Activated naive CD4-positive, alpha-beta T cell treated with anti-CD3 and anti-CD28 coated beads, Interleukin-2, amount 50 U/mL, for 72 hours (primary cell): ENCODE measurements at places on chromosomes 3 and 15. TPM values are rescaled to one million over a fixed set of nuclear protein-coding genes. Genes with fewer than 3 reads are reported as not detected.

- no peak for DNase-seq
Observed at GRCh38 chr3:187370051-187370450, 1.9 kb downstream of the RTP4 start.

- peak; percentile 93 for DNase-seq
Observed at GRCh38 chr3:42502429-42503250, at the start of gene VIPR1. TSS of gene VIPR1 (plus strand) at chr3:42502643. CDS start at chr3:42502736, 93 bp downstream.

DNA sequence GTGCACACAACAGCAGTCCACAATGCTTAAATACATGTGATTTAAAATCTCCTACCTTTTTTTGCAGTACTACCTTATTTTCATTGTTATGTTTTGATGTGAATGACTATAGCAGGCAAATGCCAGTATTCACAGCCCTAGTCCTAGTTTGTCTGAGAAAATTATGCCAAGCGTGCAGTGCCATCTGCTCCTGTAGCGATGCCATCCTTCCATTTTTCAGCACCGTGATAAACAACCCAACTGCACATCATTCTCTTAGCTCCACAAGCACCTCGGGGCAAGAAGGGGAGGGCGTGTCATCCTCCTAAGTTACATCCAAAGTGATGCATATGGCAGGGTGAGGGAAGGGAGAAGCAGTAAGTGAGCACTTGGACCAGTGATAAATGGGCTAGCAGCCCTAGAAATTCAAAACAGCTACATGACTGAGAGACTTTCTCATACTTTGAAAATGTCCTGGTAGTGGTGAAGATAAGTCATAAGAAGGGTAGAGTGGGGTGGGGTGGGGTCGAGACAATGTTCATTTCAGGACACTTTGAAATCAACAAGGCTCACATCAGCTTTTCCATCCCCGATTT is 198.8 kb downstream of the LSAMP start:
- DNase-seq = no peak

GRCh38 chr3:63580151-63580550 is 72.3 kb upstream of the SNTN start:
- no peak for DNase-seq

DNA sequence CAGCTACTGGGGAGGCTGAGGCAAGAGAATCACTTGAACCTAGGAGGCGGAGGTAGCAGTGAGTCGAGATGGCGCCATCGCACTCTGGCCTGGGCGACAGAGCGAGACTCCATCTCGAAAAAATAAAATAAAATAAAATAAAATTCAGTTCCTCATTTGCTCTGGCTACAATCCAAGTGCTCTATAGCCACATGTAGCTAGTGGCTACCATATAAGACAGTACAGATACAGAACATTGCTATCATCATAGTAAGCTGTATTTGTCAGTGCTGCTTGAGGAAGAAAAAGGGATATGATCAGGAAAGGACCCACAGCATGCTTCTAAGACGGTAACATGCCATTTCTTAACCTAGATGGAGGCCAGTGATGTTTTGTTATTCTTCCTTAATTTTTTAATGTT is 88.7 kb upstream of the CDAN1 start:
- DNase-seq = no peak

- no peak for DNase-seq
Observed at GRCh38 chr3:13189639-13190377, 116.6 kb upstream of the IQSEC1 start.

GRCh38 chr15:98731712-98732450 is 83.5 kb downstream of the IGF1R start:
- no peak for DNase-seq

DNA sequence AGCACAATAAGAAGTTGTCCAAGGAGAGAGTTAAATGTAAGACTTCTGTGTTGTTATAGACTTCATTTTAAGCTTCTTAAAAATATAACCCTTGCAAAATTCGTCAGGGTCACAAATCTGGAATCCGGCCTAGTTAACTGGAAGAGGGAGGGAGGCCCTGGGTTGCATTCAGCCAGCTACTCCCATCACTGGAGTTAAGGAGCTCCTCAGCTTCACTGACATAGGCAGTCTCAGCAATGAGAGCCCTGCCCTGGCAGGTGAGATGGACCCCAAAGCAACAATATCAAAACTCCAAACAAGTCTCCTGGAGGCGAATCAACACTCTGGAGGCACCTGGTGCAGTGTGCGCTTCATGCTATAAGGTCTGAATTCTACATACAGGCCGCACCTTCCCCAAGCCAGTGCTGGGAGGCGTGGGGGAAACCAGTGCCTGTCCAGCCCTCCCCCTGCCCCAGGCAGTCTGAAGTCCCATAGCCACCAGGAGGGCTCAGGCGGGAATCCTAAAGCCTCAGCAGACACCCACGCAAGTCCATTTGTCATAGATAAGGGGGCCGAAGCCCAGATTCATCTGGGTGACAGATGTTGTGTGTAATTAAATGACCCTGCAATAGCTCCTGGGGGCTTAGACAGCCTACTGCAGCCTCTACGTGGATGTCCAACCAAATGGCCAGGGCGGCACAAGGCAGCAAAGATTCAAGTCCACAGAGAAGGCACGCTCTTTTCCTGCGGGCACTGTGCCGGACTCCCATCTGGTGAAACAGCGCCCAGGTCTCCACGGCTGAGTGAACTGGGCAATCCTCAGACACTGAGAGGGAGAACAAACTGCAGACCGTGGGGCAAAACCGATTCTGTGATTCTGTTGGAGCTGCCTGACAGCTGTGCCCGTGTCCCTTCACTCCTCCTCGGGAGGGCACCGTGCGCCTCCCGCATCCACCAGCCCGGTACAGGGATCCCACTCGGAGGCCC is 64.9 kb downstream of the ATP10A start:
- DNase-seq = no peak

GRCh38 chr15:81880833-81881232 is 165.0 kb downstream of the MEX3B start:
- no peak for DNase-seq

GRCh38 chr15:88049506-88049905 is 207.0 kb downstream of the NTRK3 start:
- DNase-seq = no peak

- DNase-seq = no peak
Observed at GRCh38 chr15:85002517-85002916, 20.9 kb downstream of the PDE8A start.

- DNase-seq = peak; percentile 71
Observed at GRCh38 chr3:128794067-128794768, 68.2 kb downstream of the RAB7A start.

- DNase-seq = no peak
Observed at GRCh38 chr3:120169407-120169806, 75.2 kb upstream of the GSK3B start.

DNA sequence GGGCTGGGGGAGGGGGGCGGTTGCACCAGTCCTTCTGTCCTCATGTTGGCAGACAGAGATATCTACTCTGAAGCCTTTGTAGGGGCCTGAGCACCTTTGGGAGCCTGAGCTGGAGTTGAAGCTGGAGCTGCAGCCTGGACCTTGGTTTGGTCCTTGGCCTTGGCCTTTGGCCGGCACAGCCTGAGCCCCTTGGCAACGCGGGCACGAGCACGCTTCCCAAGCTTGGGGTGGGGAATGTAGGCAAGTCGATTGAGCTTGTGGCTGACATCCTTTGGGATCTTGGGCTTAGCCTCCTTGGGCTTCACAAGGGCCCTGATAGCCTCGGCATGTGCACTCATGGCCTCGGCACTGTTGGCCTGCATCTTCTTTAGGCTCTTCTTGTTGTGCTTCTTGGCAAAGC is 8.1 kb upstream of the ST6GAL1 start:
- DNase-seq = no peak

DNA sequence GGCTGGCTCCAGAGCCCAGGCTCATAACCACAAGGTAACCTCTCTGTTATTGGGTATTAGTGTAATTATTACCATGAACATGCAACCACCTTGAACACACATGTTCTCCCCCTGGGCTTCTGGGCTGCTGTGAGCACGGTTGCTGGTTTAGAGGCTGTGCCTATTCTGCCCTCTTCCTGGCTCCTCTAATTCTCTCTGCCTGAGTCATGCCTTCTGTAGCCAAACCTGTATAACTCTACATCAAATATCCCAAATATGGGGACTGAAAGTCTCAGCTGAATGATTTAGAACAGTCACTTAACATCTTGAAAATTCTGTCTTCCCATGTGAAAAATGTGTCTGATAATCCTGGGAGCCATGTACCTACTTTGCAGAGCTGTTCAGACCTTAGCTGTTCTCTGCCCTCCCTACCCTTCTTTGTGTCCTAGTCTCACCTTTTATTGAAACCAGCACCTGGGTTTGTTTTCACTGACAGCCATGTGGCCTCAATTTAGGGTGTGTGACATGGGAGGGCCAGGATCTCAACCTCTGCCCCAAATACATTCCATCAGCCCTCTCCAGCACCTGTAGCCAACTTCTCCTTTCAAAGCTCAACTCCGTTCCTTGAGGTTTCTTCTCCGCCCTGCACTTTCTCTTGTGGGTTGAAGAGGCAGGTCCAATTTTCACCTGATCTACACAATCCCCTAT is 60.7 kb downstream of the PDZRN3 start:
- no peak for DNase-seq

DNA sequence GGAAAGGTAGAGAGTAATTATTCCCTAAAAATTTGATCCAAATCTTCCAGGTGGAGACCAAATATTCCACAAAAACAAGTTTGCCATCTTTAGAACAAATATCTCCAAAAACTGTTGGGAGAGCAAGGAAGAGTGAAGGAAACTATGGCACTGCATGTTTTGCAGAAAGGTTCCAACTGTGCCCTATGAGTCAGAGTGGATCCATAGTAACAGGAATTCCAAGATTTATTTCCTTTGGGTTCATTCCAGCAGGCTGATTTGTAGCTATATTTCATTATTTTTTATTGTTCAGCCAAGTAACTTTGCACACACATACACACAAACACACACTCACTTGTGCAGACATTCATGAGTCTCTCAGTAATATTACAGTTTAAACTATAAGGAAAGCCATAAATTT is 459.7 kb upstream of the EPHA6 start:
- DNase-seq = no peak

DNA sequence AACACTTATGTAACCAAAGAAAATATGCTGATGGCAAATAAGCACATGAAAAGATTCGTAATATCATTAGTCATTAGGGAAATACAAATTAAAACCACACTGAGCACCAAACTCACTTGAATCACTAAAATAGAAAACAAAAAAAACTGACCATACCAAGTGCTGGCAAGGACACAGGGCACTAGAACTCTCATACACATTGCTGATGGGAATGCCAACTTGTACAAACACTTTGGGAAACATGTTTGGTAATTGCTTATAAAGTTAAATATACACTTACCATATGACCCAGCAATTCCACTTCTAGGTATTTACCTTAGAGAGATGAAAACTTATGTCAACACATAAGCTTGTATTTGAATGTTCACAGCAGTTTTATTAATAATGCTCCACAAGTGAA is 95.5 kb downstream of the TFDP2 start:
- no peak for DNase-seq

GRCh38 chr3:142947352-142947751 is 16.1 kb downstream of the PAQR9 start:
- no peak for DNase-seq

Gene SLC22A14
- total RNA-seq = not detected

Gene HEMK1
- 74.6 TPM for total RNA-seq

Gene PRR20G
- total RNA-seq = not detected

Gene QRICH1
- 150 TPM for total RNA-seq

Gene SLC25A26
- 25.4 TPM for total RNA-seq

Gene FBXW12
- total RNA-seq = not detected

Gene PAK6
- total RNA-seq = 0.29 TPM

Gene SAMMSON
- total RNA-seq = not detected

Gene CISH
- total RNA-seq = 258 TPM

Gene PLAAT1
- 0.47 TPM for total RNA-seq
